ENCODE measurements at places on chromosomes 11 and 22. TPM values are rescaled to one million over a fixed set of nuclear protein-coding genes. Genes with fewer than 3 reads are reported as not detected.
A peak's percentile ranks its signal among the peaks of the same experiment; 100 is the strongest.

MTCH2 gene
- 118 TPM for total RNA-seq

DNA sequence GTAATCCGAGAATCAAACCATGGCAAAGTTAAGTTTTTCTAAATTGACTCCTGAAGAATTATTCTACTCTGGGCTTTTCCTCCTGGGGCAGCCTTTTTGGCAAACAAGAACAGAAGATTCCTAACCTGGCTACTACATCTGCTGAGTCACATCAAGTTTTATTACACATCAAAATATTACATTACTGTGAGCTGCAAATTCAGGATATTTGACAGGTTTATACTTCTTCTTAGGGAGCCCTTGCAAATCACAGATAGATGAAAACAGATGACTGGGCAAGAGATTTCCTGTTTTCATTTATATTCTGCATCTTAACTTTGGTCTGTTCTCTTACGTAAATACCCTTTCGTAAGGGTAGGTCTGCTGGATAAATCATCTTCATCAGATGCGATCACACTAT, 23.6 kb downstream of the XRRA1 start:
- DNase-seq, result no peak

- DNase-seq, result no peak
These were observed 346.8 kb downstream of the JRKL start for GRCh38 chr11:96736601-96737000.

GRCh38 chr11:65493367-65494176, 5.3 kb upstream of the MALAT1 start:
- peak; percentile 83 for DNase-seq

GRCh38 chr11:90784241-90784814, 561.5 kb upstream of the CHORDC1 start:
- DNase-seq, result no peak

DNA sequence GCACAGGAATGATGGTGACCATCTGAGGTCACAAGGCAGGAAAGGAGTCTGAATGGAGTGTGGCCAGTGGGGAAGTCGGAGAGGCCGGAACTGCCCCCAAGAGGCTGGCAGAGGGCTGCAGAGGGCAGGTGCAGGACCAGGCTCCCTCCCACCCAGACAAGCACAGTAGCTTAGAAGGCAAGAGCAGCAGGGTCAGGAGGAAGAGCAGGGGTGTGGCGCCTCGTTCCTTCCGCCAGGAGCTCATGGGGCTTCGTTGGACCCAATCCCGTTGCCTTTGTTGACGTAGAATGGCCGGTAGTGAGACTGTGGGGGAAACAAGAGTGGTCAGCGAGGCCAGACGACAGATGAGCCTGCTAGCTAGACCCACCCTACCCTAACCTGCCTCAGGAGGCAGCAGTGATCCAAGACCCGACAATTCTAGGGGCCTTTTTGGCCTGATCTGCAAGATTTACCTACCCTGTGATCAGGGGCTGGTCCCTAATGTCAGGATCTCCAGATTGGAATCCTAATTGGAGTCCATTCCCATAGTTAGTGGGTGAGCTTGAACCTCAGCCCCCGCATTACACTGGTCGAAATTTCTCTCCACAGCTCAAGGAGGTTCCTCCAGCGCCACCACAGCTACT, 25.6 kb downstream of the TRIM29 start:
- no peak for DNase-seq

DNA sequence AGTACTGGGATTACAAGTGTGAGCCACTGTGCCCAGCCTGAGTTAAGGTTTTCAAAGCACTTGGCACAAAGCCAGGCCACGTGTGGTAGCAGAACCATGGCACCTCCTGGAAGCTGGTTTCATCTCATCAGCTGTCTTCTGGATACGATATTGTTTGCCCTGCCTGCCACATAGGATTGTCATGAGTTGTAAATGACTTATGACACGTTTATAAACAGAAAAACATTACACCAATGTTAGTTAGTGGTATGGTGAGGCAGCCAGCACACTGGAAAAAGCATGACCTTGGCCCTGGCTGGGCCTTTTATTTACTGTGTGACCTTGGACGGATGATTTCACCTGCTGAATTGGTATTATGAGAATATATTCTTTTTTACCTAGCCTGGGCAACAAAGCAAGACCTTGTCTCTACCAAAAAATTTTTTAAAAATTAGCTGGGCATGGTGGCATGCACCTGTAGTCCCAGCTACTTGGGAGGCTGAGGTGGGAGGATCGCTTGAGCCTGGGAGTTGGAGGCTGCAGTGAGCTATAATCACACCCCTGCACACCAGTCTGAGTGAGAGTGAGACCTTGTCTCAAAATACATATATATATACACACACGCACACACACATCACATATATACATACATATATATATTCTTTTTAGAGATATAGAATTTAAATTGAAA, 24.0 kb upstream of the MYH9 start:
- DNase-seq, result peak; percentile 74

DNA sequence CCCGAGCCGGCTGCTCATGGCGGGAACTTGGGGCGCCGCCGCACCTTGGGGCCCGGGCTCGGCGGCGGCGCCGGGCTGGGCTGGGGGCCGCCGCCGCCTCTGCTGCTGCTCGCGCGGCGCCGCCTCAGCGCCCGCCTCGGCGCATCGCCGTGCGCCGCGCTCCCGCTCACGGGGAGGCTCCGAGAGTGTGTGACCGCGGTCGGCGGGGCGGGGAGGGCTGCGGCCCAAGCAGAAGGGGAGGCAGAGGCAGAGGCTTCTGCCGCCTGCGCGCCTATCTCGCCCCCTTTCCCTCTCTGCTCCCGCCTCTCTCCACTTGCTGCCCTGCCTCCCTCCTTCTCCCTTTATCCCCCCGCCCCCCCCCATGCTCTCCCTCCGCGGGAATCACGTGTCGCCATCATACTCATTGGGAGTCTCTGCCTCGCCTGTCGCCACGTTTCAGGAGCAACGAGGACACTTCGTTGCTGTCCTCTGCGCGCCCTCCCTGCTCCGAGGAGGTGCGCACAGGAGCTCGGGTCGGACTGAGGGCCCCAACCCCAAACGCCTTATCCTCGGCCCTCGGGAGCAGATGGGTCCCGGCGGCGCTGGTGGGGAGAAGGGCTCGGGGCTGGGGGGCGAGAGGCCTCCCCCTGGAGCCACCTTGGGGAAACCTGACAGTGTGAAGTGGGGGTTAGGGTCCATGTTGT, at the start of gene GUCY1A2:
GUCY1A2 (minus strand) TSS at position 258 of the 683 bp plus-strand sequence. CDS start 421 bp downstream, outside the sequence.
- no peak for DNase-seq
